ENCODE measurements at places on chromosomes 5 and 9.

DNA sequence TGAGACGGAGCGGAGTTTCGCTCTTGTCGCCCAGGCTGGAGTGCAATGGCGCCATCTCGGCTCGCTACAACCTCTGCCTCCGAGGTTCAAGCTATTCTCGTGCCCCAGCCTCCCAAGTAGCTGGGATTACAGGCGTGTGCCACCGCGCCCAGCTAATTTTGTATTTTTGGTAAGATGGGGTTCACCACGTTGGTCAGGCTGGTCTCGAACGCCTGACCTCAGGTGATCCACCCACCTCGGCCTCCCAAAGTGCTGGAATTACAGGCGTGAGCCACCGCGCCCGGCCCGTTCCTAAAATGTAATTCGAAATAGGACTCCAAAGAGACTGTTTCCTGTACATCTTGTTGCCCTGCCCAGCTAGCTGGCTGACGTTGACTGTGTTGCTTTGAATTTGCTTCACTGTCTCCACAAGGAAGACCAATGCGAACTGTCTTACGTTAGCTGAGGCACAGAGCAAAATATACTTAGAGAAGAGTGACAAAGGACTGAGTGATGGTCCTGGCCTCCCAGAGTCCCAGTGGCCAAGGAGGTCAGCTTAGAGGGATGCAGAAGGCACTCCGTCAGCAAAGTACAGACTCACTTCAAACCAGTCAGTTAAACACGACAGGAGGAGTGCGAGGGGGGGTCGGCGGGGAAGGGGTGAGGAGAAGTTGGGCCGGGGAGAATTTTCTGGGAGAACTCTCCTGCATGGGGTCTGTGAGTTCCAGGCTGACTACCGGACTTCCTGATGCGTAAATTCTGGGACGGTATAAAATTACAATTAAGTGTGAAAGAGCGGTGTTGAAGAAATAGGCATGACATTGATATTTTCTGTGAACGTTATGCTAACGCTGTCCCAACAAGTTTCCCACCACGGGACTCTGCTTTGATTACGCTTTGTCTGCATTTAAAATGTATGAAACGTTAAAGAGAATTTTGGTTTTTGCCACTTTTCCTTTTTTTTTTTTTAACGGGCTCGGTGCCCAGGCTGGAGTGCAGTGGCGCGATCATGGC, 6.8 kb upstream of the TRIM41 start:
- ATAC-seq: no peak

GRCh38 chr5:111384220-111384619, 128.1 kb downstream of the STARD4 start:
- ATAC-seq: no peak

GRCh38 chr5:132313961-132314432, 19.8 kb downstream of the SLC22A4 start:
- no peak for ATAC-seq

- no peak for ATAC-seq
Measured at GRCh38 chr9:116285320-116285719, 131.7 kb downstream of the PAPPA start.

- ATAC-seq: peak; percentile 71
Measured at GRCh38 chr5:38551030-38552017, 5.1 kb downstream of the LIFR start.

- ATAC-seq: no peak
Measured at GRCh38 chr9:33153666-33154065, 13.5 kb downstream of the B4GALT1 start.

- no peak for ATAC-seq
Measured at GRCh38 chr9:132809677-132810271, 68.3 kb downstream of the AK8 start.

GRCh38 chr5:127517480-127518318, at the start of gene PRRC1:
Gene PRRC1 (plus strand): TSS chr5:127517640. CDS start chr5:127523480, 5,840 bp downstream.
- peak; percentile 98 for ATAC-seq

DNA sequence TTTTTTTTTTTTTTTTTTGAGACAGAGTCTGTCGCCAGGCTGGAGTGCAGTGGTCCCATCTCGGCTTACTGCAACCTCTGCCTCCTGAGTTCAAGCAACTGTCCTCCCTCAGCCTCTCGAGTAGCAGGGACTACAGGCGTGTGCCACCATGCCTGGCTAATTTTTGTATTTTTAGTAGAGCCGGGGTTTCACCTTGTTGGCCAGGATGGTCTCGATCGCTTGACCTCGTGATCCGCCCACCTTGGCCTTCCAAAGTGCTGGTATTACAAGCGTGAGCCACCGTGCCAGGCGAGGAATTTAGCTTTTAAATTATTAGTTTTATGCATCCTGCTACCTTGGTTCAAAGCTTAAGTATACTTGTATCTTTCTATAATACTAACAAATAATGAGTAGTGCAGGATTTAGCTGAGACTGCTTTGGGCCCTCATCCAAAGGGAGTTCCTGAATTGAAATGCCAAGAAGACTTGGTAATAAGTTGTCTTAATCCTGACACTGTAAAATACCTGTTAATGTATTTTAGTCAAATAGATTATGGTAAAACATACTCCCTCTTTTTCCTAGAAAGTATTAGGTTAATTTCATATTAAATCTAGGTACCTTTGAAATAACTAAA, 5.0 kb downstream of the CDC42SE2 start:
- peak; percentile 60 for ATAC-seq

- no peak for ATAC-seq
Measured at GRCh38 chr5:143757116-143757515, 54.8 kb upstream of the HMHB1 start.

- ATAC-seq: no peak
Measured at GRCh38 chr9:125172031-125172755, 17.4 kb downstream of the PPP6C start.

- no peak for ATAC-seq
Measured at GRCh38 chr9:36276781-36277181, 18.5 kb upstream of the GNE start.

DNA sequence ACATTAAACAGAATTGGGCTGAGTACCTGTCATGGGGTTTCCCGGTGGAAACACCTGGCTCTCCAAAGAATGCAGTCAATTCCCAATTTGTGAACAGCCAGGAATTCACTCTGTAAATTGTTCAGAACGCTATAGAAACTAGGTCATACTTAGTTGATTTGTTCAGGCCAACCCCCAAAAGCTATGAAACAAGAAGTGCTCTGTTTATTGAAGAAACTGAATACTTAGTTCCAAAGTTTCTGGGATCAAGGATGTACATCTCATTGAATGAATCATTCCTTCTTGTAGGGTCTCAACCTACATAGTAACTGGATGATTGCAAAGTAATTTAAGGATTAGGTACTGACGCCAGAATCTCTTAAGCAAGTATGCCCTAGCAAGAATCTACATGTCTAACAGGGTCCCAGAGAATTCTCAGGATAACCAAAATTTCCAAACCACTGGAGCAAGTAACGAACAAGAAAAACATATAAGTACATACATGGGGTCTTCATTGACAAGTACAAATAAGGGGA, 659 bp upstream of the TUSC1 start:
- ATAC-seq: no peak

GRCh38 chr9:88523056-88523455, 11.9 kb upstream of the NXNL2 start:
- ATAC-seq: no peak

DNA sequence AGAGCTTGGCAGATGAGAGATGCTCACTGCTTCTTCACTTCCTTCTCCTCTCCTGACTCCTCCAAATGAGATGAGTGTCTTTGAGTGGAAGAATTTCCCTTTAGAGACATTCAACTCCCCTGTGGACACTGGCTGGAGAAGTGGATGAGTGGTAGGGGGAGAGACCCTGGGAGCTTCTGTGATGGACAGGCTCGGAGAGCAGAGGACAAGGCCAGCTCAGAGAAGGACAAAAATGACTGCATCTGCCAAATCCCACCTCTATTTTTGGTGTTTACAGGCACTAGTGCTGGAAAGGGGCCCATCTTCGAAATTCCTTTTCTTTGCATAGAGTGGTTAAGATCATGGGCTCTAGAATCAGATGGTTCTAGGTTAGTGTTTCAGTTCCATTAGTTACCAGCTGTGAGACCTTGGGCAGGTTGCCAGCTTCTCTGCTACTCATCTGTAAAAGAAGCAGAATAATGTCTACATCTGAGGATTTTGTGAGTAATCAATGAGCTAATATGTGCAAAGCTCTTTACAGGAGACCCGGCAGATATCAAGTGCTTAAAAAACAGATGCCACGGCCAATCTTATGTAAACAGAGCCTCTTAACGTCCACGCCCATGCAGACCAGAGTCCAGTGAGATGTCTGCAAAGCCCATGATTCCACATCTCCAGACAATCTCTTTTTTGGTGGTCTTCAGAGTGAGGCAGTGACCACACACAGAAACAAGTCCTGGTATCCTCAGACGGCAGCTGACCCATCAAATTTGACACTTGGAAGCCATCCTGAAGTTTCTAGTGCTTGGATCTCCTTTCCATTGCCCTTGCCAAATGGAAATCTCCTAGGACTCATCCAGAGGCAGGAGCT, 13.6 kb upstream of the COL27A1 start:
- no peak for ATAC-seq

- ATAC-seq: peak; percentile 68
Measured at GRCh38 chr9:100428871-100429654, 2.1 kb downstream of the MSANTD3 start.

DNA sequence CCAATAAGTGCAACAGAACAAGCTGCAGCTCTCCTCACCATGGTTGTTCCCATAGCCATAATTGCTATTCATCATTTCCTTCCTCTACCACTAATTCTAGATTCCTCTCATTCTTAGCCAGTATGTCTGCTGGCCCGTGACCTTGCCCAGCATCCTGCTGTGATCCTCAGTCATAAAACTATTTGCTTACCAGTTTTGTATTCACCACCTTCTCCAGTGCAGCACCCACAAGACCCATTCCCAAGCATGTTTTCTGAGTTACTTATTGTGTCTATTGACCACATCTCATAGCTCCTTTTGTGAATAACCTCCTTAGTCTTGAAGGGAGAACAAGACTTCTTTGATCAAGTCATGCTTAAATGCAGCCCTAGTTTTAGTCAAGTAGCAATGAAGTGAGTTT, 488.0 kb upstream of the CTNND2 start:
- no peak for ATAC-seq

DNA sequence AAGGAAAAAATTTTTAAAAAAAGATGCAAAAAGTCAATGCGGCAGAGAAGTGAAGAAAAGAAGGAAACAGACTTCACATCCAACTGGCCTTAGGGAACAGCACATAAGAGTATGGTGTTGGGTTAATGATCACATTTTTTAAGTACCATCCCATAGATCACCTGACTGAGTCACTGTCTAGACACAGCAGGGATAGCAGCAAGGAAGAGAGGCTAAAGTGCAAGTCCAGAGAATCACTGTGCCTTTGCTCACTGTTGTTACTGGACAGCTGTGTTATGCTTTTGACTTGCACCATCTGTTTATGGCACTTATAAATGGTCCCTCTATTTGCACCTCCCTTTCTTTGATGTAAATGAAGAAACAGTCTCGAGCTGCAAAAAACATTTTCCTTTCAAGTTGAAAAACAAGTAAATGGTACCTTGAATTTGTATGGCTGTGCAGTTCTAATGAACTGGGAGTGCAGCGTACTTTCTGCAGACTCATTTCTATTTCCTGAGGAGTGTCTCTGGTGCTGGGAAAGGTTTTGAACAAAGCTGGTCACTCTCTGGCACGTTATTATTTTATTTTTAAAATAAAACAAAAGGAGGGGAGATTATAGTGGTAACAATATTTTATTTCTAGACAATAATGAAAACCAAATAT, 84.2 kb downstream of the TRPM6 start:
- ATAC-seq: no peak

GRCh38 chr5:110896901-110897300, 158.1 kb downstream of the SLC25A46 start:
- ATAC-seq: no peak

DNA sequence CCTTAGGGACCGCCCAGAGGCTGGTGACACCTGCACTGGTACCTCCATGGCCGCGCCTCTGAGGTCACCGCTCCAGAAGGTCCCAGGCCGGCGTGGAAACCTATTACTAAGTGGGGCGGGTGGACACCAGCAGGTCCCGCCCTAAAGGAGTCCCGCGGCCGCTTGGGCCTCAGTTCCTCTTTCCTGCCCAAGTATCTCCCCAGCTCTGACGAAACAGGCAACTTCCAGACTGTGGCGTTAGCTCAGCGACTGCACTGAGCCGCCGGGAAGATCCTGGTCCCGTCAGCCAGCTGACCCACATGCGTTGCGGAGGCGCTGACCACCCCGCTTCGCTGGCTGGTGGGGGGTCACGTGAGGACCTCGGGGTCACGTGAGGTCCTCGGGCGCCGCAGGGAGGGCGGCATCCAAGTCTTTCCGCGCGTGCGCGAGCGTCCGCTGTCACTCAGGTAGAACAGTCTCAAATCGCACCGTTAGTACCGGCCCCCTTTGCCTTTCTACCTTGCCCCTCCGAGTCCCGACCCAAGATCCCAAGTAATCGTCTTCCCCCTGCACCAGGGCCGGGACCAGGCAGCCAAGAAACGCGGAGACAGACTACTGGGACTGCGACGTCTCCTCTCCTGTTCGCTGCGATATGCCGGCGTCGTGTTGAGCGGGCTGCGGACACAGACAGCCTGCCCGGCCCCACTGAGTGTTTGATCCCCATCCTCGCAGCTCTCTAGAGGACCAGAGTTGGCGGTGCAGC, 53.7 kb upstream of the KDM4C start:
- ATAC-seq: peak; percentile 88

DNA sequence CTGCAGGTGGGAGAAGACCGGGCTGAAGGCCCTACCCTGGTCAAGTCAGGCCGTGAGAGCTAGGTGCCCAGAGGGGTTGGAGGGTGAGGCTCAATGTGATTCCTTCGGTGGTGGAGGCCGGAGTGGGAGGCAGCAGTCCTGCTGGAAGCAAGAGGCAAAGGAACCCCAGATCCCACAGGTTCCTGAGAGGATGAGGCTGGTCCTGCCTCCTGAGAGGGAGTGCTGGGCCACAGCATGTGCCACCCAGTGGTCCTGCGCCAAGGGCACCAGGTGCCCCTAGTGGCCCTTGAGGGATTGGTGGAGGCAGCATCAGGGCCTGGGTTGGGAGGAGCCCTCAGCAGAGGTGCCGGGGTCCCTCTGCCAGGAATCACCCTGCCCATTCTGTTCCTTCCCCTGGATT, 59.1 kb downstream of the BARX1 start:
- no peak for ATAC-seq

DNA sequence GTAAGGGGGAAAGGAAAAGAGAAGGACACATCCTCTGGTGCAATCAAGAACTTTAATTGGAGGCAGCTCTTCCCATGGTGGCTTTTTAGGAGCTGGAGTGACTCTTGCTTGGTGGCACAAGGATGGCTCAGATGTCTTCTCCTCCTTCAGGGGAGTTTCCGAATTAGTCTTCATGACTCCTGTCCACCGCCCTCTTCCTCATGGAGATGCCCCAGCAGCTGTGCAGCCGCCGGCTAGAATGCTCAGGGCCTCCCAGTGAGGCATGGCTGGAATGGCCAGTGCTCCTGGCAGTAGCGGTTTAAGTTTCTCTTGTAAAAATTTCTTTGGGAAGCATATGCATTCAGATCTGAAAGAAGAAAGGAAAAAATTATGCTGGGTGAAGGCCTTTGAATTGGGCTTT, 8.8 kb upstream of the TEX53 start:
- ATAC-seq: no peak

Measured in esophagus mucosa (tissue), 1 donor.